Myometrial cell (primary cell): ENCODE measurements at places on chromosomes 5 and 9. TPM values are rescaled to one million over a fixed set of nuclear protein-coding genes. Genes with fewer than 3 reads are reported as not detected.

LECT2 gene
- total RNA-seq = not detected in 2 replicates

PRSS3 gene
- total RNA-seq = 50.3 and 60.5 TPM in 2 replicates

WNK2 gene
- not detected in 2 replicates for total RNA-seq

ATP10B gene
- not detected in 2 replicates for total RNA-seq

BRIX1 gene
- total RNA-seq = 43.2 and 49.8 TPM in 2 replicates

C5orf63 gene
- total RNA-seq = 2.1 and 2.6 TPM in 2 replicates

PCDH12 gene
- total RNA-seq = 0.18 and 0.29 TPM in 2 replicates

PTCH1 gene
- 3.2 and 11.0 TPM in 2 replicates for total RNA-seq

INSL6 gene
- total RNA-seq = not detected in 2 replicates

MARCHF11 gene
- not detected in 2 replicates for total RNA-seq

ABO gene
- total RNA-seq = not detected in 2 replicates

PRLR gene
- total RNA-seq = 5.8 and 11.5 TPM in 2 replicates

MYMK gene
- not detected in 2 replicates for total RNA-seq

TAF1L gene
- total RNA-seq = not detected in 2 replicates
